ENCODE measurements at places on chromosomes 6 and 20. TPM values are rescaled to one million over a fixed set of nuclear protein-coding genes. Genes with fewer than 3 reads are reported as not detected.

PNPLA1 gene
- not detected for total RNA-seq

ANKRD66 gene
- total RNA-seq = not detected

PIGU gene
- 11.6 TPM for total RNA-seq

CARMIL1 gene
- 4.6 TPM for total RNA-seq

SEMG1 gene
- not detected for total RNA-seq

BPIFB2 gene
- total RNA-seq = 0.29 TPM

LPA gene
- total RNA-seq = not detected

CCN6 gene
- total RNA-seq = not detected

- no peak for DNase-seq
Measured at GRCh38 chr20:50513169-50514034, 3.2 kb downstream of the PTPN1 start.

- DNase-seq = no peak
Measured at GRCh38 chr6:49736017-49736508, 8.1 kb downstream of the CRISP3 start.

DNA sequence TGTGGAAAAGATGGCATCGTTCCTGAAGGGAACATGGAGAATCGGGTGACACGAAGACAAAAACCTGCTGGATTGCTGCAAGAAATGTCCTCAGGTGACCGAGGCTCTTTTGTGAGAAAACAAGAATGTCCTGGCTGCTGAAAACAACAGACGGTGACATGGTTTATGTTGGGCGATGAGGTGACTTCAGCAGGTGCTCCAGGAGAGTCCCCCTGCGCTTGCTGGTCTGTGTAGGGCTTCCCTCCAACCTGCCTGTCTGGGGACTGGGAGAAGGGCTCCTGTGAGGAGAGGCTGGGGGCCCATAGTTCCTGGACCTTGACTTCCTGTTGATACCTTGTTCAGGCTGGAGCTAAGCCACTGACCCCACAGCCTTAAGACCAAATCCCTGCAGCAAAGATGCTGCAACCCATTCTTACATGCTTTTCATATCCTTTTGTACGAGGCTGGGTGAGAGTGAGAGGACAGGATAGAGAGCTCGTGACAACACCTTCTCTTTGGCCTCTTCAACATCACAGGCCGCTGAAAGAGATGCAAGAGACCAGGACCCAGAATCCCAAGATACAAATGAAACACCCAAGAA, 134.8 kb downstream of the CD83 start:
- DNase-seq = no peak

GRCh38 chr20:19465536-19465935, 253.1 kb downstream of the SLC24A3 start:
- no peak for DNase-seq

- no peak for DNase-seq
Measured at GRCh38 chr6:135555550-135555949, 58.0 kb upstream of the AHI1 start.
